ENCODE measurements at places on chromosomes 13 and 19.

DNA sequence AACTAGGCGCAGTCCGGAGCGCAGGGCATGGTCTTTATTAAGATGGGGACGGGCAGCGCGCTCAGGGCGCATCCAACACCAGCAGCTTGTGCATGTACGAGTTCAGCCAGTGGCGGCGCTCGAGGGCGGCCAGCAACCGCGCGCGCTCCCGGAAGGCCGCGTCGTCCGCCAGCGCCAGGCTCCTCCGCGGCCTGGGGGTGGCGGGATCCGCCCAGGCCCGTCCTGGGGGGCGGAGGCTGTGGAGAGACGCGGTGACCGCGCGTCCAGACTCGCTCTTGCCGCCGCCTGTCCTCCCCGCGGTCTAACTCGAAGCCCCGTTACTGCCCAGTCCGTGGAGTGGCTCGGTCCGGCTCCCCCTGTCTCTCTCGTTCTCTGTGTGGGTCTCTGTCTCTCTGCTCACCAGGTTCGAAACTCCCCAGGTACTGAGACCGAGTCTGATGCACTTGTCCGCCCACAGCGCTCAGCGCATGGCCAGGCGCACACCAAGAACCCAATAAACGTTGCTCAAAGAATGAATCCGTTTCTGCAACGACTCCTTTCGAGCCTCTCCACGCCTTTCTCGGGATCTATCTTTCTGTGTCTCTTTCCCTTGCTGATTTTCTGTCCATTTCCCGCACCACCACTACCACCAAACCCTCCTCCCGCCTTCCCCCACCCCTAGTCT, 702 bp downstream of the PTH2 start:
- peak; percentile 66 for DNase-seq

- DNase-seq = no peak
Measured at GRCh38 chr13:60164234-60164889, 634 bp upstream of the DIAPH3 start.

GRCh38 chr19:43607238-43608205, 4.4 kb upstream of the SRRM5 start:
- no peak for DNase-seq

DNA sequence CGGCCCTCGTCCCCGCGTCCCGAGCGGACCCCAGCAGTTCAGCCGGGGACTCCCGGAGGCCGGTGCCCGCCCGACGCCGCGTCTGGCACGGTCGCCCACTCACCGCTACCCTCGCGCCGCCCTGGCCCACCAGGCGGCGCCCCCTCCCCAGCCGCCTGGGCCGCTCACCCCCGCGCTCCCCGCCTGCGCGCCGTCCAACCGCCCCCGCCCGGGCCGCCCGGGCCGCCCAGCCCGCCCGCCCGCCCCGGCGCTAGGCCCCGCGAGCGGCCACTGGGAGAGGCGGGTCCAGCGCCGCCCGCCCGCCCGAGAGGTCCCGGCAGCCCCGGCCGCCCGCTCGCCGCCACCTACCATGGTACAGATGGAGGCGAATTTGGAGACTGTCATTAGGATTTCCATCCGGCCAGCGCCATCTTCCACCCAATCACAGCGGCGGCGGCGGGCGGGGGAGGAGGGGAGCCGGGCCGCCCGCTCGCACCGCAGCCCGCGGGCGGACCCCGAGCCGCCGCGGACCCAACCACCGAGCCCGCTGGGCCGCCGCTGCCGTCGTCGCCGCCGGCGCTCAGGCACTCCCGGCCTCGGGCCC, at the start of gene USP12:
Gene USP12 (minus strand): TSS at position 568 of the 583 bp plus-strand sequence. CDS start 172 bp downstream, at position 396.
- peak; percentile 51 for DNase-seq

GRCh38 chr13:31073859-31074718, 87.6 kb downstream of the HSPH1 start:
- peak; percentile 68 for DNase-seq

DNA sequence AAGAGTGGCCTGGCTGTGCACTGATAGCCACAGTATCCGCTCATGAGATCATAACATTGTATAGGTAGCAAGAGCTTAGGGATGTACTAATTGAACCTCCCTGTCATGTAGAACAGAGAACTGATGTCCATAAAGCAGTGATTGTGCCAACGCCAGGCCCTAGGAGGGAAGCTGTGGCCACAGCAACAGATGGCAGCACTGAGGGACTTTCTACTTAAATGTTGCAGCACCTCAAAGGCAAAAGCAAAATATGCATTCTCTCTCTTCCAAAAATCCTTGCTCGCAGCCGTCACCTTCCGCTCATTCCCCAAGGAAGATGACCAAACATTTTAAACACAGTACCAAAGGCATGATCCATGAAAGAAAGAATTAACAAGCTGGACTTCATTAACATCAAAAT, 32.3 kb downstream of the COL4A1 start:
- no peak for DNase-seq

DNA sequence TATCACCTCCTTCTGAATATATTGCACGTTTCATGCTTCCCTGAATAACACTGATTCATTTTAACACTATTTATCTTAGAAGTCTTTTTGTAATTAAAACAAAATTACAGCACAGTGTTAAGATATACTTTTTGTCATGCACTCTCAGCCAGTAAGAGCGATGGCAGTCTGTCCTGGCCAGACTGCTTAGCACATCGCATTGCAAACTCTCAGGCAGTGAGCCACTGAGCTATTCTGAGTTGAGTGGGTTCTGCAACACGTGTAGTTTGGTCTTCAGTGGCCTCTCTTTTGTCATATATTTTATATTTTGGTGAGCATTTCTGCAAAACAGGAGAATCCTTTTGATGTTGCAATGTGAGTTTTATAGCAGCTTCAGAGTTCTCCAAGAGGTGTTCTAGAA, 332.1 kb downstream of the HS6ST3 start:
- DNase-seq = no peak

GRCh38 chr19:10384580-10384979, 4.2 kb upstream of the TYK2 start:
- DNase-seq = no peak

DNA sequence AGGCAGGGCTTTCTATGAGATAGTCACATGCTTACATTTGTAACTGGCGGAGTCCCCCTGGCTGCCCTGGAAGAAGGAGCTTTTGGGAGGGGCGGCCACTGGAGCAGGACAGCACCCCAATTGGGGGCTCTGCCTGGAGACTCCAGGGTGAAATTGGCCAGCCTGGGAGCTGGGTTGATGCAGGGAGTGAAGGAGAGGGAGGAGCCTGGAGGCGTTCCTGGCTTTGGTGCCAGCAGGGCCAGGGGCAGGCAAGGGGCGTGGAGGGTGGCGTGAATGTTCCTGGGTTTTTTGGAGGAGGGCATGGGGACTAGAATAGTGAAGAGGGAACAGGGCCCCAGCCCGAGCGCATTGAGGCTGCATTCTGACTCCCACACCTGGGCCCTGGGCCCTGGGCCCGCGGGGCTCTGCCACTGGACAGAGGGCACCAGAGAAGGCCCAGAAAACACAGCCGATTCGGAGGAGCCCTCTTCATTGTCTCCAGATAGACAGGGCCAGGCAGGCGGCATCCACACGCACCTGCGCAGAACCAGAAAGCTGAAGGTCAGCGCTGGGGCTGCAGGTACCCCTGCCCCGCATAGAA, 29.5 kb downstream of the COMP start:
- no peak for DNase-seq

- no peak for DNase-seq
Measured at GRCh38 chr19:45913874-45914830, at the start of gene NANOS2. Gene NANOS2, minus strand, starts transcription at chr19:45914778. Its CDS starts 85 bp downstream, at chr19:45914693.

GRCh38 chr13:36142735-36143134, 11.6 kb upstream of the DCLK1 start:
- no peak for DNase-seq

DNA sequence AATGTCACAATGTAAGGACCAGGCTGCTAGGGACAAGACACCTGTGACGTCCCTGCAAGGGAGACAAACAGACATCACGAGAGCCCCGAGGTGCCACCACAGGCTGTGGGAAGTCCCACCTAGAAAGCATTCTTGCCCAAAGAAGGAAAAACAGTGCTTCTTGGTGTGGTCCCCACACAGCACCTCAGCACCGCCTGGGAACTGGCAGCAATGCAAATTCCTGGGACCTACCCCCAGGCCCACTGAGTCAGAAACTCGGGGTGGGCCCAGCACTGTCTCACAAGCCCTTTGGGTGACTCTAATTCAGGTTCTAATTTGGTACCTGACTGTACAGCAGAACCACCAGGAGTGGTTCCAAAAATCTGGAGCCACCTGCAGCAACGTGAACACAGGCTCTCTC, 13.8 kb upstream of the CCNP start:
- DNase-seq = no peak

DNA sequence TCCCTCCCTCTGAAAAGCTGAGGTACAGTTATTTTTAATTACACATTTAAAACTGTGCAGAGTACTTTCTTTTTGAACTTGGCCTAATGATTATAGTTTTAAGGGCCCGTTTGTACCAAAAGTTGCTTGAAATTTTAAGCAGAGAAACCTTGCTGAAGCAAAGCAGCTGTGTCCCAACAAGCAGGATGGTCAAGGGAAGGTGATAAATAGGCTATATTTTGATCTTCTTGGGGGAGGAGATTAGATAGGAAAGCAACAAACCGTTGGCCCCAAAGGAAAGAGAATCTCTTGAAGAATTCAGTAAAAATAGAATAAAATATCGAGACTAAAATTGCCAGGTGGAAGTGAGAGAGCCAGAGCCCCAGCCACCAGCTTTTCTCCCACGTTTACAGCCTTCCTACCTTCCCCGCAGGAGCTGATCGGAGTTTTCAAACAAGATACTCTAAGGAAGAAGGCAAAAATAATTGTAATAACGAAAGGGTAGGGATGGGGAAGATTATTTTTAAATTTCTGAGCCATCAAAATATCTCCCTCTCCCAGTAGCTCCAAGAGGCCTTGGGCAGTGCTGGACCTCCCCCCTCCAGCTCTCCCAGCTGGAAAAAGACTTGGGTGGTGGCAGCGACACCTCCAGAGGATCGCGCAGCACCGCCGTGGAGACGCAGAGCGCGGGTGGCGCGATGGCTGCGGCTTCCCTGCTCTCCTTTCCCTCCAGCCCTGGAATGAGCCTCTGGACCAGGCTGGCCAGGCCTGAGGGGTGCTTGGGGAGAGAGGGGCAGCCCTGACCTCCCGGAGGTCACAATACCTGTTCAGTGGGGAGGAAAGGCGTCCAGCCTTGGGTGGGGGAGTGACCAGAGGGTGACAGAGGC, 5.8 kb downstream of the ZIC2 start:
- DNase-seq = no peak

All from GM13976 (cell line).